ENCODE measurements at places on chromosomes 12 and 14.
A peak's percentile ranks its signal among the peaks of the same experiment; 100 is the strongest.

DNA sequence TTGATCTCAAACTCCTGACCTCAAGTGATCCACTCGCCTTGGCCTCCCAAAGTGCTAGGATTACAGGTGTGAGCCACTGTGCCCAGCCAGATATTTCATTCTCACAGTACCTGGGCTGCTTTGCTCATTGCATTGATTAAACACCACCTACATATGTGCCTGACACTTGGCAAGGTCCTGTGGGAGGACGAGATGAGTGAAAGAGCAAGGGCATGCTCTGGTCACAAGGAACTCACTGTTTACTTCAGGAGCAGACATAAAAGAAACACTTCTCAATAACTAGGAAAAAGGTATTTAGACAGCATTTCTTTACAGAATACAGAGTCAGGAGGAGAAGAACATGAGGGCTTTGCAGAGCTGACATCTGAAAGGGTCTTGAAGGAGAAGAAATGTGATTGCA, 91.7 kb downstream of the TMCC3 start:
- no peak for DNase-seq

GRCh38 chr14:73494593-73494992, 3.9 kb downstream of the RIOX1 start:
- DNase-seq: no peak

- no peak for DNase-seq
These were observed 13.9 kb upstream of the CACNA2D4 start for GRCh38 chr12:1932264-1932777.

DNA sequence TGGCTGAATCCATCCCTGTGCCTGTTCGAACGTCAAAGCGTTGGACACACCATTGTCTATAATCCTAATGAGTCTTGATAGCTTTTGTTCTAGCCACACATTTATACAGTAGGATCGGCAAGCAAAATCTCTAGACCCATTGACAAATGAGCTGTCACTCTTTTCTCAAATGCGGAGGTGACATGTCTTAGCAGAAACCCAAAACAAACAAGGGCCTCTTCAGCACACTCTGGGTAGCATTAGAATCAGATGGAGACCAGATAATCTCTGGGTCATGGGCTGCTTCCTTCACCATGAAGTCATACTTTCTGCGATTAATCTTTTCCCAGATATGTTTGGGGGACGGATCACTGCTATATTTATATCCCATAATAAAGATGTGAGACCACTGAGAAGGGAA, 100.2 kb downstream of the PLXNC1 start:
- DNase-seq: no peak

GRCh38 chr12:124295431-124296058, 652 bp downstream of the RFLNA start:
- DNase-seq: no peak

DNA sequence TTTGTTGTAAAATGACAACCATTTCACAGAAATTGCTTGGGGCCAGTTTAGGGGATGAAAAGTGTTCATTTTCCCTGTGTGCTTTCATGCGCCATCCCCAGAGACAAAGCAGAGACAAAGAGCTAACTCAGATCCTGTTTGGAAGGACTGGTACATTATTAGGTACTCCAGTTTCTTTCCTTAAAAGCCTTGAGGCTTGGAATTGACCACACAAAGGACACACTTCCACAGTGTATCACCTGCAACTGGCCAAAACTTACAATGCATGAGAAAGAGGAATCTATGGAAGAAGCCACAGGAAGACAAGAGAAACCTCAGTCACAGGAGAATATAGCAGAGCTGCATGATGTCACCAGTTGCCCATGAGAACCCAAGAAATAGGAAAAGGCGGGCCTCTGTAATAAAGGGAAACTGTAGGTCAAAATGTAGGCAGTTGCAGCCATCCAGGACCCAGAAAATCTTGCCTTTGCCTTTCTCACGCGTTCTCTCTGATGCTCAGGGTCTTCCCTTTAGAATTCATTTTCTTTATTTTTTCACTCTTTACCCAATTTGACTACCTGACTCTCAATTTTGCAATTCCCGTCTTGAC, 339.0 kb downstream of the RMST start:
- DNase-seq: no peak

- no peak for DNase-seq
These were observed 24.0 kb downstream of the PRDM4 start for GRCh38 chr12:107736914-107737313.

- DNase-seq: peak; percentile 83
These were observed 583 bp downstream of the CPNE8 start for GRCh38 chr12:38904537-38905479.

DNA sequence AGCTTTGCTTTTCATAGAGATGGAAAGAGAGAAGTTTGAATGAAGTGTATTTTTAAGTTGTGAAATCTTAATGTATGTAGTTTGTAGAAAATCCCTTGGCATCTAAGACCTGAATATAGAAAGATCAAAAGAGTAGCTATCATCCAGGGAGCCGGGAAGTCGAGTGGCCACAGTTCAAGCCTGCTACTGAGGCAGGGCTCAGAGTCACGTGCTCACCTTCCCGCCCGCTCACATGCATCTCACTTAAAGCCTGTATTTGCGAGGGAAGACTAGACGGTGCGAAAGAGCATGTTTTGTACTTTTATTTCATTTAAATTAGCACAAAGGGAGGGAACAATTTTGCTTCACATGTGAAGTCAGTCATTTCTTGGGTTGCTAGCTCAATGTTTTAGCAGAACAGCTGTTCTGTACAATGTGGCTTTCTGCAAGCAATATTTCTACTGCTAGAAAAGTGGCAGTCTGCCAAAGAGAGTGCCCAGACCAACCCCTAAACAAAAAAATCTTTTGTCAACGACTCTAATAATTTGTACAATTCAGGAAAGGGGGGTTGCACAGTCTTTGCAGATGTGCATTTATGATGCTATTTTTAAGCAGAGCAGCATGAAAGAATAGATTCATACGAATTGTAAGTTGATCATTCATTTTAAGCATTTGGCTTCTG, 290.7 kb downstream of the NPAS3 start:
- DNase-seq: no peak

GRCh38 chr14:35637851-35638250, 103.9 kb downstream of the INSM2 start:
- DNase-seq: no peak

DNA sequence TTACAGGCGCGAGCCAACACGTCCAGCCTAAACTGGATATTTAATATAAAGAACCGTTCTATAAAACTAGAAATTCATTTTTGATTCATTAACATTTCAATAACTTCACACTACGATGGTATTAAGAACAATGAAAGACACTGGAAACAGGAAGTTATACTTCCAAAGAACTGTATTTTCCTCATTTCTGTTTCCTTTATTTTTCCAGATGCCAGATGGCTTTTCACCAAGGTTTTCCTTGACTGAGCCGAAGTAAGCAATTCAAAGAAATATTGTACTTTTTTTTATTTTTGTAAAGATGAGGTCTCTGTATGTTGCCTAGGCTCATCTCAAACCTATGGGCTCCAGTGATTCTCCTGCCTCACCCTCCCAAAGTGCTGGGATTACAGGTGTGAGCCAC, 28.2 kb downstream of the EEA1 start:
- no peak for DNase-seq

GRCh38 chr12:10512798-10513197, 7.1 kb downstream of the EIF2S3B start:
- DNase-seq: no peak

- DNase-seq: no peak
These were observed 42.9 kb upstream of the KCNA5 start for GRCh38 chr12:5000658-5001385.

- no peak for DNase-seq
These were observed 187.2 kb upstream of the MYL2 start for GRCh38 chr12:111107392-111108178.

DNA sequence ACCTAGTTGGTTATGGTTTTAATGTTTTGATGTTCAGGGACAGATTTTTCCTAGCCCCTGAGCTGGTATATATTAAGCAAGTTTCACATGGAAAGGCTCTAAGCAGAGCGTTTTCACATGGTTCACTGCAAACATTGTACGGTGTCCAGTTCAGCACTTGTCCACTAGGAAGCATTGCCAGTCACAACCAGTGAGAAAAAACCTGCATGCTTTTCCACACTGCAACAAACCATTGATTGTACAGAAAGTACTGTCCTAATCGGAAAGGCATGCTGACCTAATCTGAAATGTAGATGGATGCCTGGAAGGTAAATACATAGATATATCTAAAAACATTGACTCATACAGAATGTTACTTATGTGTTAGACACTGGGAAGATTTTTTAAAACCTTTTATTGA, 25.0 kb upstream of the NPAS3 start:
- peak; percentile 6 for DNase-seq

- no peak for DNase-seq
These were observed 24.4 kb downstream of the ATP23 start for GRCh38 chr12:57965766-57966165.

GRCh38 chr12:66132408-66132807, 1.9 kb upstream of the LLPH start:
- DNase-seq: no peak

DNA sequence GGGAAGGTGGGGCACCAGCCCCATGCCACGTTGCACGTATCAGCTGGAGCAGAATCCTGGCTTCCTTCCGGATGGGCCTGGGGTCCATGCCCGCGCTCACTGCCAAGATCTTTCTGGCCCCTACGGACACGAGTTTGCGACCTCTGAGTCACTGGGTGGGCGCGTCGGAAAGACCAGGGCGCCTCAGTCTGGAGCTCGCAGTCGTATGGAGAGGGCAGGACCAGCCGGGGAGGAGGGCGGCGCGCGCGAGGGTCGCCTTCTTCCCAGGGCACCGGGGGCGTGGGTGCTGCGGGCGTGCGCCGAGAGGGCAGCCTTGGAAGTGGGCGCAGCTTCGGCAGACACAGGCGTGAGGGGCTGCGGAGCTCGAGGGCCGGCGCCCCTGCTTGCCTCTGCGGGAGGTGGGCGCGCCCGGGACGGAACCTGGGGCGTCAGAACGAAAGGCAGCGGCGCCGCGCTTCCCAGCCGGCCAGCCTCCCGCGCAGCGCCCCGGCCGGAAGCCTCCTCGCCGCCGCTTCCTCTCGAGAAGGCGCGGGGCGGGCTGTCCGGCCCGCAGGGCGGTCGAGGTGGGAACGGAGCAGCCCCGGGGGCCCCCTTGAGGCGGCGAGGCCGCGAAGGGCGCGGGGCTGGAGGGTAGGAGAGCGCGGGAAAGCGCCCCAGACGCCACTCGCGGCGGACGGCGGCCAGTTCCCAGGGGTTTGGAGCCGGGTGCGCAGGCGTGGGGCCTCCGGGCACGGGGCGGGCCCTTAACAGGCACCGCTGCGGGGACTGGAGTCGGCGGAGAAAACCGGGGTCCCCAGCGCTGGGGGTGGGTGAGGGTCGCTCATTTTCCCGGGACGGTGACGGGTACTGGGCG, at the start of gene ARL6IP4:
Gene ARL6IP4, plus strand, starts transcription at position 499 of the 853 bp plus-strand sequence. CDS start 459 bp downstream, outside the sequence.
- peak; percentile 61 for DNase-seq

DNA sequence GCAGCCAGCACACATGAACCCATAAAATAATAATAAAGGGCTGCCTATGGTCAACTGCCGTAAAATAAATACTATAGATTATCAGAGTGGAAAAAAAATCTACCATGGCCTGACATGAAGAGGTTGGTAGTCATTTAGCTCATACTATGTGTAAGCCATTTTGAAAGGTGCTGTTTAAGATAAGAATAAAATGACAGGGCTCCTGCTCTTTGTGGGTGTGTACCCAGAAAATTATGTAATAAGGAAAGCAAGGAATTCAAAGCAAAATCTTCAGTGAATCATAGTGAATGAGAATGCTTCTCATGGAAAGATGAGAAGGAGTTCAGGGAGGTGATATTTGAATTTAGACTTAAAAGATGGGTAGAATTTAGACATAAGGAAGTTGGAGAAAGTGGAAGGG, 42.9 kb upstream of the PPM1H start:
- DNase-seq: no peak

DNA sequence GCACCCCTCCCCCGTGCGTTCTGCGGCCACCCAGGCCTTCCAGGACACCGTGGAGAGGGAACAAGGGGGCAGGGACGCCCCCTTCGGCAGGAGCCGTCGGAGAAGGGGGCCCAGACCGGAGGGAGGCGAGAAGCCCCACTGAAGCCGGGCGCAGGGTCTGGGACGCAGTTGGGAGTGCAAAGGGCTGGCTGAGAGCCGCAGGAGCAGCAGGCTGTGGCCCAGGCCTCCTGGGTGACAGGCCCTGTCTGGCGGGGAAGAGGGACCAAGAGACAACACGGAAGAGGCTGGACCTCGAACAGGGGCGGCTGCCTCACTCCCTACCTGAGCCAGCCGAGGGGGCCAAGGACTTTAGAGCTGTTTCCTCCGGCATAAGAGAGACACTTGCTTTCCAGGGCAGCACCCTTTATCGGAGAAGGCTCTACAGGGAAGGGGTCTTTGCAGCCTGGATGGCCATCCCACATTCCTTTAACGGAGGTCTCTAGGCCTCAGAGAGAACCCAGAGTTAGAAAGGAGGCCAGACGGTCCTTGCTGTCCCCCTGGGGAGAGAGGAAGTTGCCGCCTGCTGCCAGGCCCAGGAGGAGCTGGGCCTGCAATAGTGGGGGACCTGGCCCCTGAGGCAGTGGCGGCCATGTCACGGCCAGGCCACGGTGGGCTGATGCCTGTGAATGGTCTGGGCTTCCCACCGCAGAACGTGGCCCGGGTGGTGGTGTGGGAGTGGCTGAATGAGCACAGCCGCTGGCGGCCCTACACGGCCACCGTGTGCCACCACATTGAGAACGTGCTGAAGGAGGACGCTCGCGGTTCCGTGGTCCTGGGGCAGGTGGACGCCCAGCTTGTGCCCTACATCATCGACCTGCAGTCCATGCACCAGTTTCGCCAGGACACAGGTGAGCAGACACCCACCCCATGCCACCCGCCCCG, 1.3 kb downstream of the DTX1 start:
- DNase-seq: no peak

GRCh38 chr12:128612150-128612850, 211.5 kb downstream of the SLC15A4 start:
- no peak for DNase-seq

DNA sequence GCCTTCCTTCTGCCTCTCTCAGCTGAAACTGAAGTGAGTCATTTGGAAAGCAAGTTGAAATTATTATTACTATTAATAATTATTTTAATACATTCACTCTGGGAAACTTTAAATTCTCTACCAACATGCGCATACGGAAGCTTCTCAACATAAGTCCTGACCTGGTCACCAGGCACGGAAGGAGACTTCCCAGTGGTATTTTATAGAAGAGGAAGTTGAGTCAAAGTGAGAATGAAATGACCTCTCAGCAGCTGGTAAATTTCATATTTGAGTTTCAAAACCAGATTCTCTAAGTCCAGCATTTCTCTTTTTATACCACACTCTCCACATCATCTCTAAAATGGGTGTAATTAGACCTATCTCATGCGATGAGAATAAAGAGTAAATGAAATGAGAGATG, 747.4 kb downstream of the VRK1 start:
- DNase-seq: no peak

DNA sequence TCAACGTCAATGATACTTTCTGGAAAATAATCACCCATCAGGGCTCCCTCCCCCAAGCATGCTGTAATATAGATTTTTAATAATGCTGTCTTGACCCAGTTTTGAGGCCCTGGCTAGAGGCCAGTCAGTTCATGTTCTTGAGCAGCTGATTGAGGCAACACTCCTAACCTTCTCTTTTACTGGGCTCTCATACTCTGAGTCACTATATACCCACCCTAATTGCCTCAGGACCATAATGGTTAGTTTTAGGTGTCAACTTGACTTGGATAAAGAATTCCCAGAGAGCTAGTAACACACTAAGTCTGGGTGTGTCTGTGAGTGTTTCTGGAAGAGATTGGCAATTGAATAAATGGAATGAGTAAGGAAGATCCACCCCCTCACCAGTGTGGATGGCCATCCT, 527.0 kb upstream of the ATP2B1 start:
- no peak for DNase-seq

- no peak for DNase-seq
These were observed 15.8 kb downstream of the CD9 start for GRCh38 chr12:6215932-6216494.

- DNase-seq: no peak
These were observed 107.3 kb downstream of the CRADD start for GRCh38 chr12:93784339-93785086.

GRCh38 chr12:83276904-83277303, 590.2 kb downstream of the TMTC2 start:
- no peak for DNase-seq
